Ascending aorta (tissue), 2 donors: ENCODE measurements at places on chromosomes 4 and X. TPM values are rescaled to one million over a fixed set of nuclear protein-coding genes. Genes with fewer than 3 reads are reported as not detected.

DNA sequence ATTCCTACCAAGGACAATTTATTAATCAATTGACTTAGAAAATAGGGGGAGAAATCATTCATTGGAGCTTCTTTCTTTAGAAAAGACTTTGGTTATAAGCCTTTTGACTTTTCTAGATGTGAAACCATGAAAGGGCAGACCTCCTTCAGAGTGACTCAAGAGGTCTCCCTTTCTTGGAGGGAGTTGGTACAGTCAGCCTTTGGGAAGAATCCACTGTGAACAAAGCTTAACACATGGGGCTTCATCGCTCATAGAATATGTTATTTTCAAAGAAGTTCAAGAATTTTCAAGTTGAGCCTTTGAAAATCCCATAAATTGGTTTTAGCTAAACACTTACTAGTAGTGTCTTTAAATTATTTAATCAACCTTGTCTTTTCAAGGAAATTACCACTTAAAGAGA lies 28.0 kb downstream of the RIPPLY1 start:
- no peak for DNase-seq

- no peak for DNase-seq
Observed at GRCh38 chr4:169115897-169116254, 105.8 kb upstream of the CBR4 start.

- DNase-seq: no peak
Observed at GRCh38 chr4:118941149-118941548, 52.5 kb downstream of the SYNPO2 start.

MAOA gene
- total RNA-seq: 93.6 TPM

CDKL2 gene
- total RNA-seq: not detected

DNA sequence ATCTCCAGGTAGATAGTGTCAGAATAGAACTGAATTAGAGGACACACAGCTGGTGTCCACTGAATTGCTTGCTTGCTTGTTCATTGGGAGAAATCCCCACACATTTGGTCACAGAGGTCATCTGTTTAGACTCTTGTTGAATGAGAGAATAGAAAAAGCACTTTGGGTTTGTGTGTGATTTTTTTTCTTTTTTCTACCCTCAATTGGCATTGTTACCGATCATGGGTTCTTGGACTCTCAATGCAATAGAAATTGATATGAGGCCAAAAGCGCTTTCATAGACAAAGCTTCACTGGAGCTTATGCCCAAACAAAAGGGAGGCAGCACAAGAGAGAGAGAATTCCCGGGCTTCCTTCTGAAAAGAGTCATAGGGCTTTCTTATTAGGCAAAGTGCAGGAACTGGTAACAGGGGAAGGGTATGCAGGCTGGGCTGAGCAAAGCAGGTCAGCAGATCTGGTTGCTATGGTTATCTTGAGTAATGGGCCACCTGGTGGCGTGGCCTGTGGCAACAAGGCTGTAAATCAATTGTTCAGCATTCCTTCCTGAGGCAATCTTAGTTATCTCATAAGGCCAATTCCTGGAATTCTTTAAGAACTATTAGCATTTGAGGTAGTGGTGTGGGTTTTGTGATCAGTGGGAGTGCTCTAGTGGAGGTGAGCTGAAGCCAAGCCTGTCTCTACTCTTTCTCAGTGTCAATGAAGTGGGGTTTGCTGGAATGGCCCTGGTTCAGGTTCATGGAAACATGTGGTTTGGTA lies 5.3 kb upstream of the GPR82 start:
- no peak for DNase-seq

DNA sequence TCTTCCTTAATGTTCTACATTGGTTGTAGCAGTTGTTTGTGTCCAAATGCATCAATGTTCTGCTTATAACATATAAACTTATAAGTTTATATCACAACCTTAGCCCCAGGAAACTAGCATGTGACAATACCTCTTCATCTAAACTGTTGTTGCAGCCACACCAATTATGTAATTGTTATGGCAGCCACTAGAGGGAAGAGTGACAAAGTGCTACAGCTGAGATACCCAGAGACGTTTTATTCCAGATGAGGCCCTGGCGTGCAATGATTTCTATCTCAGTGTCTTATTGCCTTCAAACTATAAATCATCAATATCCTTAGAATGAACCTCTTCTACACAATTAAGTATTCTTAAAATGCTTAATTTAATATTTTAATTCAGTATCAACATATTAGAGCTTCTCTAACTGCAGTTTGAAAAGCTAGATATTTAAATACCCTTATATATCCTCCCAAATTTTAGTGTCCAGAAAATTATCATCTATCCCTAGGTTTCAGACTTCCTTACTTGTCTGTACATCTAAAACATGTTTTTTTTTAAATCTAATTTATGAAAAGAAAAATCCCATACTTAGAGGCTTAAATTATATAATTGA lies 171.6 kb downstream of the PCDH10 start:
- DNase-seq: no peak

GRCh38 chr4:74098427-74098994 lies 484 bp downstream of the CXCL2 start:
- no peak for DNase-seq

DNA sequence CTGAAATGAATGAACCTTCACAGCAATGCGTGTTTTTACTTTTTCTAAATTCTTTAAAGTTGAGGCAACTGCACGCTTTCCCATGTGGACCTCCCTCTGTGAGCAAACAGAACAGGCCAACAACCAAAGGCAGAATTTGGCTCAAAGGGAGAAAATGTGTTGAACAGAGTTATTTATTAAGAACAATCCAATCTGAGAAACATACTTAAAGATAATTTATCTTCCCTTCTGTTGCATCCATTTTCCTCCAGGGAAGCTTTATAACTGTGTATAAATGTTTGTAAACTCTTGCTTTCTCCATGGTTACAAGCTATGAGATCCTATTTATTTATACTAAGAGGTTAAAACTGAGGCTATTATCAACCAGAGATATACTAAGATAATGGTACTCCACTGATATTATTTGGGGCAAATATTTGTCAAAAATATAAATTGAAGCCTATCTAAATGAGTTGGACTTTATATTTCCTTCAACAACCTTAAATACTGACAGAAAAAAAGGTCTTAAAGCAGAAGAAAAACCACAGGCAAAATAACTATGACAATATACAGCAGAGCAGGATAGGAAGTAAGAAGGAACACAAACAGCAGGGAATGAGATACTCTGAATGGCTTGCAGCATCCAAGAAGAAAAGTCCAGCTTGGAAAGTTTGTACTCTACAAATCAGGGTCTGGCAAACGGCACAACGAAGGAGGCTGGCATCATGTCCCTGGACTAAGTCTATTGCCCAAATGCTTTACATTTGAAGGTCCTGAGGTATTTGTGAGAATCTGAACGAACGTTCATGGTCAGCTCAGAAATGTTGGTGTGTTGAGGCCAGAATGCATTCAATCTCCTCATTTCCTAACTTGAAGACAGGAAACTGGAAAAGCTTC lies 663.2 kb upstream of the INTU start:
- no peak for DNase-seq

- no peak for DNase-seq
Observed at GRCh38 chrX:136304493-136304892, 3.7 kb downstream of the ADGRG4 start.
